Pancreas (tissue), 10 donors: ENCODE measurements at places on chromosomes 1 and 21. TPM values are rescaled to one million over a fixed set of nuclear protein-coding genes. Genes with fewer than 3 reads are reported as not detected.

The RCSD1 gene
- 0.89 TPM for polyA plus RNA-seq

The OR6N1 gene
- polyA plus RNA-seq = not detected

The KIF17 gene
- polyA plus RNA-seq = 0.87 TPM

The CFAP298 gene
- polyA plus RNA-seq = 36.2 TPM

The IL10 gene
- 0.05 TPM for polyA plus RNA-seq

The ZFP69B gene
- polyA plus RNA-seq = 0.85 TPM
